ENCODE measurements at places on chromosomes 11 and 22.
A peak's percentile ranks its signal among the peaks of the same experiment; 100 is the strongest.

DNA sequence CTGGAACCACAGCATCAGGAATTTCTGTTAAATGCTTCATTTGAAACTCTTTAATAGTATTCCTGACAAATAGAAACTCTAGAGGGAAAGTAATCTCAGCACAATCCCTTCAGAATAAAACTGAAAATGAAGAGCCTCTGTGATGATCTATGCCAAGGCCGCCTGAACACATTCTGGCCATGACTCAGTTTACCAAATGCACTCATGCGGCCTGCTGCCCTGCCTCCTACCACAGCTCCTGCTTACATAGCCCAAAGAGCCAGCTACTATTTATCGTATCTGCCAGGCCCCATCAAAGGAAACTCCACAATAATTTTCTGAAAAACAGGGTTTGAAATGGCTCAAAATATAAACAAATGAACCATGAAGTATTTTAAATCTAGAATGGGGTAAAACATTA lies 27.0 kb downstream of the ARL14EP start:
- DNase-seq: no peak

DNA sequence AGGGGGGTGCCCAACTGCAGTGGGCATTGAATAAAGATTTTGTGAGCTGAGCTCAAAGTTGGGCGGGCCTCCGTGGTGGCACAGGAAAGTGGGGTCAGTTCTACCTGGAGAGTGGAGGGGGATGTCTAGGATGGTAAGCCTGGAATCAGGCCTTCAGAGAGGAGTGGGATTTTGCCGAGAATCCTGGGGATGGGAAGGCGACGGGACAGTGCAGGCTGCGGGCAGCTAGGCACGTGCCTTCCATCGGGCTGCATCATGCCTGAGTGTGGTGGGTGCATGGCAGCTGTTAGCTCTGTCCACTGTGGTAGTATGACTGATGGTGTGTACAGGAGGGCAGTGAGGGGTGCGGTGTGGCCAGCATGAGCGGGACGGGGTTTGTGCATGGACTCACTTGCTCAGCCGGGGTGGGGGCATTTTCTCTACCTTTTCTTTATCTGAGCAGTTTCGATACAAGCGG lies 3.6 kb downstream of the SHANK3 start:
- no peak for DNase-seq

- no peak for DNase-seq
Observed at GRCh38 chr11:64208086-64208795, 1.7 kb downstream of the FERMT3 start.

DNA sequence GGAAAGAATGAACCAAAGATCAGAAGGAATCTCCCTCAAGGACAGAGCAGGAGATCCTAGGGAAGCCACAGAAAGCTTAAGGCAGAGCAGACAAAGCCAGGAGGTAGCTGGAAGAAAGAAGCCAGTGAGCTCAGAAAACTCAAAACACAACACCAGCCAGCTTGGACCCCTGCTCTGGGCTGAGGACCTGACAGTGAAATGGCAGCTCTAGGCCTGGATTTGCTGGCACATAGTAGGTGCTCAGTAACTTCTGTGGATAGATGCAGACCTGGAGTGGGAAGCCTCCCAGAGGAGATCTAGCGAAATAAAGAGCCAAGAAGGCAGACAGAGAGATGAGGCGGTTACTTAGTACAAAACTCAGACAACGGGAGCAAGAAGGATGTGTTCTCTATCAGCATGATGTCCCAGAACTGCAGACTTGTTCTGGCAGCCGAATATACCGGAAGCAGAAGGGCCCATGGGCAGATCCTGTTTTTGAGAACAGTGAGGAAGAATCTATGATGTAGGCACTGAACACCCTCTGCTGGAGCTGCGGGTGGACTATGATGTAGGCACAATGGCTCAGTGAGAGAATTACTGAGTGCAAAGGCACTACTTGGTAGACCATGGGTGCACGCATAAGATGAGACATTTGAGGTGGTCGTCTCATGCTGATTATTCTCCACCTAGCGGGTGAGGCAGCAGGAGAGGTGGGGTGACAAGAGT lies 4.8 kb downstream of the ROBO4 start:
- no peak for DNase-seq

- no peak for DNase-seq
Observed at GRCh38 chr11:6650980-6651379, 4.6 kb downstream of the DCHS1 start.

DNA sequence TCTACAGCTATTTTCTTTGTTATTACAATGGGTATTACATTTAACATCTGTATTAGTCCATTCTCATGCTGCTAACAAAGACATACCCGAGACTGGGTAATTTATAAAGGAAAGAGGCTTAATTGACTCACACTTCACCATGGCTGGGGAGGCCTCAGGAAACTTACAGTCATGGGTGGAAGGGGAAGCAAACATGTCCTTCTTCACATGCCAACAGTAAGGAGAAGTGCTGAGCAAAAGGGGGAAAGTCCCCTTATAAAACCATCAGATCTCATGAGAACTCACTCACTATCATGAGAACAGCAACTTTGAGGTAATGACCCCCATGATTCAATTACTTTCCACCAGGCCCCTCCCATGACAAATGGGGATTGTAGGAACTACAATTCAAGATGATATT lies 16.5 kb upstream of the KMT5B start:
- no peak for DNase-seq

DNA sequence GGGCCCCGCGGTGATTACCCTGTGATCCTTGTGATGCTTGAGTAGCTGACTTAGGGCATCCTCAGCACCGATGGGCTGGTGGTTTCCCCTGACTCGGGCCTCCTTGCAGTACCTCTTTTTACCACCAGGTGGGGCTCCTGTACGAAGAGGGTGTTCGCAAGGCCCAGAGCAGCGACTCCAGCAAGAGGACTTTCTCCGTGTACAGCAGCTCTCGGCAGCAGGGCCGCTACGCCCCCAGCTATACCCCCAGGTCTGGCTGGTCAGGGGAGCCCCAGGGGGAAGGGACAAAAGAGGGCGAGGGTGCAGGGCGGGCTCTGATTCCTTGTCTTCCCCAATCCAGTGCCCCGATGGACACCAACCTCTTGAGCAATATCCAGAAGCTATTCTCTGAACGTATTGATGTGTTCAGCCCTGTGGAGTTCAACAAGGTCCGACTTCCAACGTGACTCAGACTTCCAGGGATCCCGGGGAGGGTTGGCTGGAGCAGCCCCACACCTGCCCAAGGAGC lies 1.3 kb upstream of the TM7SF2 start:
- peak; percentile 92 for DNase-seq

- DNase-seq: no peak
Observed at GRCh38 chr11:65152122-65152521, 17.8 kb upstream of the SYVN1 start.

DNA sequence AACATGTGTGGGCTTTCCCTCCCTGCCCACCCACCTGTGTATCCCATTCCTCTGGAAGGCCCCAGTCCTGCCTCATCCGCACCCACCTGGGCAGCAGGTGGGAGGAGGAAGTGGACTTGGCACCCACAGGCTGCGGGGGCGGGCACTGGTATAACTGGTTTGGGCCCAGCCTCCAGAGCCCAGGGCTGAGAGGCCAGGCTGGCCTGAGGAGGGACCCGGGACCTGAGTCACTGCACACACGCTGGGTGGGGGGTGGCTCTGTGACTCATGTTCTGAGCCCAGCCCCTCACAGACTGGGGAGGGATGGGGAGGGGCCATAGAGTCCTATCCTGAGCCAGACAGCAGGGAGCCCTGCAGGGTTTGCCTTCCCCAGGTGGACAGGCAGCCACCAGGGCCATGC lies 16.7 kb downstream of the PHLDA2 start:
- no peak for DNase-seq

GRCh38 chr11:74182635-74183034 lies 11.5 kb downstream of the PPME1 start:
- no peak for DNase-seq

DNA sequence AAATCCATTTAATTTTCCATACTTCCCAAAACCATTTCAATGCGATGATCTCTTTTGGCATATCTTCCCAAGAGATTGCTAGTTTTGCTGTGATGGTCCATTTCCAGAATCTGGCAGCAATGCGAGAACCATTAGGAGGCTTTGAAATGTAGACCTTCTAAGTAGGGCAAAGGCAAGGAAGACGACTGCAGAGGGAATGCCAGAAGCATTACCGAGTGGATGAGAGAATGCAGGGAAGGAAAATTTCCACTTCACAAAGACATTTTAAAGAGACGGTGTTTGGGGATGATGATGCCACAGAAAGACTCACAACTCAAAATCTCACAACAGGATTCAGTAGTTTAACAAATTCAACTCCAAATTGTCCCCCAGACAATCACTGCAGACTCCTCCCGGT lies 471 bp upstream of the CEP126 start:
- no peak for DNase-seq

GRCh38 chr11:110425751-110426545 lies 3.8 kb upstream of the FDX1 start:
- DNase-seq: no peak

GRCh38 chr11:27287205-27287604 lies 75.8 kb downstream of the CCDC34 start:
- no peak for DNase-seq

GRCh38 chr11:86145439-86146156 lies 76.7 kb upstream of the PICALM start:
- DNase-seq: no peak

- no peak for DNase-seq
Observed at GRCh38 chr11:123473941-123474677, 44.0 kb downstream of the GRAMD1B start.

GRCh38 chr11:47617417-47617809 lies 23.2 kb upstream of the C1QTNF4 start:
- DNase-seq: no peak

DNA sequence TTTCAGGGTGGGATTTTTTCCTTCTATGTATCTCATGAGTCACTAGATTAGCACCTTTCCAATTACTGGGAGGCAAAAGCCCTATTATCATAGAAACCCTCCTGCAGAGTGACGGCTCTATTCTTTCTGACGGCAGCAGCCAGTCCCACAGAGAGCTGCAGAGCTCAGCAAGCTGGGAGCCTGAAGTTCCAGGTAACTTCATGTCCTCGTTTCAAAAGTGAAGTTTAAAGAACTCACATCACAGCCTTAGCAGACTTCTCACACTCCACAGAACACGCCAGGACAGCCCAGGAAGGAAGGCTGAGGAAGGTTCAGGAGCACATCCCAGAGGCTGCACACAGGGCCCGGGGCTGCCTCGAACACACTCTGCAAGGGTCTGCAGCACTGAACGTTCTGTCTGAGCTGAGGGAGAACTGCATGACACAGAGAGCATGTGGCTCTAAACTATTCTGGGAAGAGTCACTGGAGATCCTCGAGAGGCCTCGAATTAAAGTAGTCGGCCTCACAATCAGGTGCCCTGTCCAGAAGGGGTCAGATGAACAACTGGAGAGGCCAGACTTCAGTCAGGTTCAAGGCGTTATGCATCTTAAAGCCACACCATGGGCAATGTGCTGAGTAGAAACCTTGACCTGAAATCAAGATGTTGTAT lies 104.2 kb upstream of the DRD2 start:
- DNase-seq: no peak

GRCh38 chr11:94211261-94211830 lies 82.7 kb downstream of the PANX1 start:
- no peak for DNase-seq

DNA sequence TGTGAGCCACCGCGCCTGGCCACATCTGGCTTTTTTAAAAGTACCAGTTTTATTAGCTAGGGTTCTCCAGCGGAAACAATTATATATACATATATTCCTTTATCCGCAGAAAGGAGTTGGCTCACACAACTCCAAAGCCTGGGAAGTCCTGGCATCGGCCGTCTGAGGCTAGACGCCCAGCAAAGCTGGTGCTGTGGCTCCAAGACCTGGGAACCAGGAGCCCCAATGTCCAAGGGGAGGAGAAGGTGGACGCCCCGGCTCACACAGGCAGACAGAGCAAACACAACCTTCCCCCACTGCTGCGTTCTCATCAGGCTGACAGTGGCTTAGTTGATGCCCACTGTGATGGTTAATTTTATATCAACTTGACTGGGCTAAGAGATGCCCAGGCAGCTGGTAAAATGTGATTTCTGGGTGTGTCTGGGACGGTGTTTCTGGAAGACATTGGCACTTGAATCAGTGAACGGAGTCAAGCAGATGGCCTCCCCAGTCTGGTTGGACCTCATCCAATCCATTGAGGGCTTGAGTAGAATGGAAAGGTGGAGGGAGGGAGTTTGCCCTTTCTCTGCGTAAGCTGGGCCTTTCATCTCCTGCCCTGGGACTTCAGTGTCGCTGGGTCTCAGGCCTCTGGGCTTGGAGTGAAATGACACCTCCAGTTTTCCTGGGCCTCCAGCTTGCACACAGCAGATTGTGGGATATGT lies 904.4 kb downstream of the BRD1 start:
- DNase-seq: no peak

- DNase-seq: no peak
Observed at GRCh38 chr11:44208976-44209603, 100.8 kb downstream of the ALX4 start.

- DNase-seq: no peak
Observed at GRCh38 chr11:27837895-27838563, 137.8 kb upstream of the BDNF start.

DNA sequence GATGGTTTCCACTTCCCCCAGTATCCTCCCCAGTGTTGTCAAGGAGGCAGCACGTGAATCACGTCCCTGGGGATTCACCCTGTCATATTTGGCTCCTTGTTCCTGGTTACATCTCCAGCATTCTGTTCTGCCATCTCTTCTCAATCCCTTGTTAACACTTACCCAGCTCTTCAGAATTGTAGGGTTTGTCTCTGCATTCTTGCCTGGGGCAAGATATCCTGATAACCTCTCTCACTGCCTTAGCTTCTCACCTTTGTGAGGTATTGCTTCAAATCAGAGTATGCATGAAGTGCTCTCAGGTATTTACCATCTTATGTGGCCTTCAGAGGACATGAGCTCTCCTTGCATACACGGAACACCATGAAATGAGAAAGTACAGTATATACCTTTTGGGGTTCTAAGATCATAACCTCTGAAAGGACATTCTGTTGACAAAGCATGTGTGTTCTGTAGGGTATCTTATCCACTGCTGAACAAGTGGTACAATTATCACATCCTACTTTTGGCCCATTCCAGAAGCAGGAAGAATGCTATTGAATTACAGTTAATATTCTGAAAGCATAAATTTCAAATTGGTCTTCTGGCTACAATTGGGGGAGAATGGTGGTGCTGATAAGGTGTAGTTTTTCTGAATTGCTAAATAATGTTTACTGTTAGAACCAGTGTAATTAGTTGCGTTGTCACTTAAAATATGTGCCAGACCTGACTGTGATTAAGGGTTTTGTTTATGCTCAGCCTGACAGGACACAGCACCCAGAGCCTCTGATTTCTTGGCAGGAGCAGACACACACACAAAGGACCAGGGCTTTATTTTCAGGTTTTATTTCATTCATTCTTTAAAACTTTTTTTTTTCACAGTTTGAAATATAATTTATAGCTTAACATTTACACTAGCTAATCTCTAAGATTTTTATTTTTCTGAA lies 32.7 kb downstream of the VSTM5 start:
- DNase-seq: no peak

GRCh38 chr11:26851696-26852095 lies 129.8 kb upstream of the SLC5A12 start:
- no peak for DNase-seq
